ENCODE measurements at places on chromosomes 7 and 10.

- DNase-seq, result no peak
These were observed 164.4 kb upstream of the FEZF1 start for GRCh38 chr7:122468945-122469344.

GRCh38 chr10:117609095-117609795 lies 66.7 kb downstream of the EMX2 start:
- peak; percentile 76 for DNase-seq

DNA sequence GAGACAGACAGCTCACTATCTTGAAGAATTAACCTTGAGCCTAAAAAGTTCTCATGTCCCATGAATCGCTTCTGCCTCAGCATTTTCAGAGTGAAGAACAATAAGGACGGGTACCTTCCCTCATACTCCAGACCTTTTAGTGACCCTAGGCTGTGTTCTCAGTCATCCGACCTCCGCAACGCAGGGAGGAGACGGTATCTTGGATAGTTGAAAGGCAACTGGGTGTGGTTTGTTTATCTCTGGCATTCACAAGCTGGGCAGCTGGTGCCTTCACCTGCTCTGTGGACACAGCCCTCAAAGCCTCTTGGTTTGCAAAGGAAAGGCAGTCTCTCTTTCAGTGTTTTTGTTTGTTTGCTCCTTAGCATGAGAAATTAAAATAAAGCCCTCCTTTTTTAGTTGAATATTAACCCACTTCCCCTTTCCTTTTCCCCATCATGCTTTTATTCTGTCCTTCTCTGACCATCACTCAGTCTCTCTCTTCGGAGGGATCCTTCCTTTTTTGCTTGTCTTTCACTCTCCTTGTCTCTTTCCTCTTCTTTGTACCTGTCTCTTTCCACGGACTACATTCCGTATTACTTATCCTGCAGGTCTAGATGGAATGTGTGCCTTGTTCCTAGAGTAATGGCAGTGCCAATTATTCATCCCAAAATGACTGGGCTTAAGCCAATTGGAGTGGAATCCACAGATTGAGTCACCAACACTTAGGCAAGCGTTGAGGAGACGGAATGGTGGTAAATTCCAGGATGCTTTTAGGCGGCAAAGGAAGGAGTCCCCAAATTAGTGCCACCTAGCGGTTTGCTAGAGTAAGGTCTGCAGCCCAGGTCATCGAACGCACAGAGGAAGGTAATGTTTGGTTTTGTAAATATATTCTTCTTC lies 45.8 kb downstream of the PRR15 start:
- DNase-seq, result peak; percentile 93

- DNase-seq, result no peak
These were observed 47.4 kb downstream of the NRP1 start for GRCh38 chr10:33287112-33287511.

DNA sequence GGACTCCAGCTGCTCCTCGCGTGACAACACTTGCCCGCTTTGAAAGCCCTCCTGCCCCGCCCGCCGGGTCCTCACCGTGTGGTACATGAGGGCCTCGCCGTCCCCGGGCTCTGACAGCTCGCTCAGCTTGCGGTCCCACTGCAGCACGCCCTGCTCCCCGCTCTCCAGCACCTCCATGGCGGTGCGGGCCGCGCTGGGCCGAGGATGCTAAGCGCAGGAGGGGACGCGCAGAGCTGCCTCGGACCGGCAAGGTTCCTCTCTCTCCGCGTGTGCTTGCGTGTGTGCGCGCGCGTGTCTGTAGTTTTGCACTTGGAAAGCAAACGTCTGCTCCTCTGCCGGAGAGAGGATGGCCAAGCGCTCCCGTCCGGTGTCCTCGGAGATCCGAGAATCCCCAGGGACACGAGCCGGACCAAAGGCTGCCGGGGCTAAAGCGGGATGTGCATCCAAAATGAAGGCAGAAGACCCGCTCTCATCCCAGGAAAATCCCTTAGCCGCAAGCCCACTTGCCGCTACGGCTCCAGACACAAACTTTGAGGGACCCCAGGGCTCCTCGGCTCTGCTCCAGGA lies at the start of gene CREB3L2:
Gene CREB3L2 (minus strand): TSS at position 558 of the 567 bp plus-strand sequence. CDS start 381 bp downstream, at position 177.
- DNase-seq, result peak; percentile 62

DNA sequence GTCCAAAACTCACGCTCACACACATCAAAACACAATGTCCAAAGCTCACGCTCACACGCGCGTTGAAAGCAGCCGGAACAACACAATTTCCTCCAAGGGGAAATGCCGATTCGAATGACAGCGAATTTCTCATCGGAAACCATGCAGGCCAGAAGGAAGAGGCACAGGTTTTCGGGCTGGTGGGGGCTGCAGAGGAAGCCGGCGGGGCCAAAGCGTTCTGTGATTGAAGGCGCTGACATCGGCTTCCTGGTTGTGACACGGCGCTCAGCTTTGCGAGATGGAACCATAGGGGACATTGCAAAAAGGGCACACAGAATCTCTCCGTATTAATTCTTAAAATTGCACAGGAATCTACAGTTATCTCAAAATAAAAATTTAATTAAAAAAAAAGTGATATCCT lies 61.3 kb downstream of the FOXL3 start:
- no peak for DNase-seq

GRCh38 chr10:6053303-6053702 lies 8.9 kb downstream of the IL2RA start:
- no peak for DNase-seq

DNA sequence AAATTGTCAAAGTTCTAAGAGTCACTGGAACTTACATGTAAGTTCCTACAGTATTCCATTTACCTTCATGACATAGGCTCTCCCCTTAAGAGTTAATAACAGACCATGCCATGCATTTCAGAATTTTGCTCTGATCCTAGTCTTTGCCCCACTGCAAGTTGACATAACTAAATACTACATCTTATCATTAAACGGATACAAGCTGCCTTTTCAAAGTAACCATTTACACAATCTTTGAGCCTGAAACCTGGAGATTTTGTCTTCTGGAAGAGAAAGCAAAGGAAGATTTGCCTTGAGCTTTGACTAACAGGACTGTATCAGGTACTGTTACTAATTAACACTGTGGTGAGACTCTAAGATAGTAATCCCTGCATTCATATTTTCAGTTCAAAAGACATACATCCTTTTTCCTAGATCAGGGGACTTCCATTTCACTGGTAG lies 9.3 kb upstream of the AKR1D1 start:
- DNase-seq, result no peak

DNA sequence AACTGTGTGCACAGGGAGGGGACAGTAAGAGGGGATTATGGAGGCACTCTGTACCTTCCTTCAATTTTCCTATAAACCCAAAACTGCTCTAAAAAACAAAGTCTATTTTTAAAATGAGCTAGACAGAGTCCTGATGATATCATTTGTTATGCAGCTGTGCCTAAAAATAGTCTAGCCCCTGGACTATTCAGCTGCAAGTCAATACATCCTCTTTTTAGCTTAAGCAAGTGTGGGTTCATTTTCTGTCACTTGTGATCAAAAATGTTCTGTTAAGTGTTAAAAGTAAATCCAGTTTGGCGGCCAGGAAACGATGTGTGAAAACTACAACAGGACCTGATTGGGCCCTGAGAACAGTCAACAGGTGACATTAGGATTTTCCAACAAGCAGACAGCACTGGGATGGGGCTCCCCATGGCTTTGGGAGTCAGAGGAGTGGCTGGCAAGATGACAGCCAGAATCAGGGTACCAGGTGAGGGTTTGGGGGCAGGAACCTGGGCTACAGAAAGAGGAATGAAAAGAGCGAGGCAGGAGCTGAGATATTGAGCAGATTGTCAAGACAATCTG lies 33.9 kb downstream of the FAM107B start:
- DNase-seq, result no peak

DNA sequence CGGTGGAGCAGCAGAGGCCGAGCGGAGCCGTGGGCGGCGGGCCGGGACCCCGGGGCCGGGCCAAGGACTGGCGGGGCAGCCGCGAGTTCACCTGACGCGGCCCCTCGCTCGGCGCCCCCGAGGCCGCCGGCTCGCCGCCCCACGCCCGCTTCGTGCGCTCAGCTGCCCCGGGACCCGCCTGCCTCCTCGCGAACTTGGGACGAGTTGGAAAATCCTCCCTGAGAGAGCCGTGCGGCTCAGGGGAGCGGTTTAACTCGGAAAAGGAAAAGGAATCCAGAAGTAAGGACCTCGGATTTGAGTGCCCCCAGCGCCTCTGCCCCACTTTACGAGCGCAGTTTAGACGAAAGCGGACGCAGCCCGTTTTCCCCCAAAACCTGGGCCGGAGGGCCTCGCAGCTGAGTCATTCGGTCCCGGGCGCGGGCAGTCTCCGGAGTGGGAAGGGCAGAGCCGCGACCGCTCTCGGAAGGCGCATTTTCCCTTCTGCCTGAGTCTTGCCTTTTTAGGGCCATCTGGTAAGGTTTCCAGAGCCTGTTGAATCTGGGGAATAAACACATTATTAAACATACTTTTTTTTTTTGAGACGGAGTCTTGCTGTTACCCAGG lies 744 bp downstream of the CREM start:
- no peak for DNase-seq

- no peak for DNase-seq
These were observed 133.5 kb downstream of the CHN2 start for GRCh38 chr7:29328045-29328444.

All from PC-9 (cell line).